Fibroblast of upper back skin (primary cell): ENCODE measurements at places on chromosomes 12 and 14.

DNA sequence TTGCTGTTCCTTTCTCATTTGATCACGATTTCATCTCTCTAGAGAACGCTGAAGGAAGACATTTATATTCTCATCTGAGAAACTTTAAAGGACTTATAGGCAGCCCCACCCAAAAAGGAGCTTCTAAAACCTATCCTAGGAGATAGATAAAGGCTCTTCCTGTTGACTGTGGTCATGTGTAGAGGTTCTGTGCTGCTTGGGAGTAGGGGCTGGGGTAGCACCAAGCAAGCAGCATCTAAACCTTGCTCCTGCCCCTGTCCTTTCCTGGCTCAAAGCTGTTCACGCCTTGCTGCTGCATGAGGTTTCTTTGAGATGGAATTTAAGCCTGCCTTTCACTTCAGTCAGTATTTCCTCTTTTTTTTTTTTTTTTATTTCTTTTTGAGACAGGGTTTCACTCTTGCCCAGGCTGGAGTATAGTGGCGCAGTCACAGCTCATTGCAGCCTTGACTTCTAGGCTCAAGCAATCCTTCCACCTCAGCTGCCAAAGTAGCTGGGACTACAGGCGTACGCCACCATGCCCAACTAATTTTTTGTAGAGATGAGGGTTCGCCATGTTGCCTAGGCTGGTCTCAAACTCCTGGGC is 41.4 kb downstream of the RAB35 start:
- no peak for DNase-seq

DNA sequence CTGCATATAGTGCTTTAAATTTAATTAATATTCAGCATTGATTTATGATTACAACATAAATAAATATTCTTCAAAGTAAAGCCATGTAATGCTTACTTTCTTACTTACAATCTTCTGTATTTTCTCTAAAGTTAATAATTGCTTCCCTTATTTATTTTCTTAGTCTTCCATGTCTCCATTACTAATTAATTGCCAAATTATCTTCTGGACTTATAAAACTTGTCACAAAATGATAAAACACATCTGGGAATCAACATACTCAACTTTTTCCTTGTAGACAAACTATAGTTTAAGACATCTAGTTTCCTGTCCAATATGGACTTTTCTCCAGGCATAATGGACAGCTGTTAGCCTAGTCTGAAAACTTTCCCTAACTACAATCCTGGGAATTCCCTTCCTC is 466.6 kb downstream of the FLRT2 start:
- no peak for DNase-seq

GRCh38 chr12:104291867-104292524 is 11.5 kb upstream of the EID3 start:
- no peak for DNase-seq

GRCh38 chr12:52019113-52019770 is 12.5 kb downstream of the TAMALIN start:
- DNase-seq, result no peak

DNA sequence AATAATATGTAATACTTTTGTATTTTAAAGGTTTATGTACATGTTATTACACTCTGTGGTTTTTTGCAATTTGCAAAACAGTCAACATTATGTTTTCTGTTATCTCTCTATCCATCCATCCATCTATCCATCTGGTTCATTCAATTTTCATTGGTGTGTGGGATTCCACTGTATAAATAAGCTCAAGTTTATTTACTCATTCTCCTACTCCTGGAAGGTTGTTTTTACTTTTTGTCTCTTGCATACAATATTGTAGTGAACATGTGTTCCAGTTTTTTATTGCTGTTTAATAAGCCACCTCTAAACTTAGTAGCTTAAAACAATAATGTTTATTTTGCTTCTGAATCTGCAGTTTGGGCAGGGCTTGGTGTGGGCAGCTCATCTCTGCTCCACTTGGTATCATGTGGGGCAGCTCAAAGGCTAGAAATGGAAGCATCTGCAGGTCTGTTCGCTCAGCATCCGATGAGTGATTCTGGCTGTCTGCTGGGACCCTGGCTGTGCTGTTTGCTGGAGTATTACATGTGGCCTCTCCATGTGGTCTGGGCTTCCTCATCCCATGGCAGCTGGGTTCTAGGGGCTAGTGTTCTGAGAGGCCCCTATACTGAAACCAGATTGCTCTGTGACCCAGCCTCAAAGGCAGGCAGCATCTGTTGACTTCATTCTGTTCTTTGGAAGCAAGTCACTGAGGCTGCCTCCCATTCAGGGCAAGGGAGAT is 98.8 kb downstream of the SLC25A47 start:
- no peak for DNase-seq

DNA sequence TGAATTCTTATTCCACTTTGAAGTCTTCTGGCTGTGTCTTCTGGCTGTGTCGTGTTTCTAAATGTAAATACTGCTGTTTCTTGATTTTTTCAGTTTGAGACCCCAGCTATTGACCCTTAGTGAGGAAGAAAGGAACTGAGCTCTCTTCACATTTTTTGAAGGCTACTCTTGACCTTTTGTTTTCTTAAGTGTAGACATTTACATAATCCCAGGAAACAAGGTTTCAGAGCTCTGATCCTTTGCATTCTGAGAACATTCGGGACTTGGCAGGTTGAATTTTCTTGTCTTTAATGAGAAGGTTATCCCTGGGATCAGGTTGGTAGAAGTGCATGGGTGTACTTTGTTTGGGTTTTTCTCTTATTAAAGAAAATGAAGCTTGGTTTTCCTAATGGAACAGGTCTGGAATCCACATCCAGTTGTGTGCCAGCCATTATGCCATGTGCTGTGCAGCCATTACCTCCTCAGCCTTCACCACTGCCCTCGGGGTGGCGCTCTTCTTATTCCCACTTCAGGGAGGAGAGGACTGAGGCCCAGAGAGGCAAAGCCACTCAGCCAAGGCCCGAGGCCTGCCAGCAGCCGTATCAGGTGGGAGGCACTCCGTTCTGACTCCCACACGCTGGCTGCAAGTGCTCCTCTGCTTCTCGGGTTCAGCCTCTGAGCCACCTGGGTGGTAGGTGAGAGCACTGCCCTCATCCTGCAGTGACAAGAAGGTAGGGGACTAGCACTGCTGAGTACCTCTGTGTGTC is 120.9 kb downstream of the BEGAIN start:
- DNase-seq, result no peak

- no peak for DNase-seq
Observed at GRCh38 chr14:74364271-74364880, 16.1 kb downstream of the VRTN start.

GRCh38 chr12:81360916-81361315 is 283.0 kb downstream of the ACSS3 start:
- no peak for DNase-seq

DNA sequence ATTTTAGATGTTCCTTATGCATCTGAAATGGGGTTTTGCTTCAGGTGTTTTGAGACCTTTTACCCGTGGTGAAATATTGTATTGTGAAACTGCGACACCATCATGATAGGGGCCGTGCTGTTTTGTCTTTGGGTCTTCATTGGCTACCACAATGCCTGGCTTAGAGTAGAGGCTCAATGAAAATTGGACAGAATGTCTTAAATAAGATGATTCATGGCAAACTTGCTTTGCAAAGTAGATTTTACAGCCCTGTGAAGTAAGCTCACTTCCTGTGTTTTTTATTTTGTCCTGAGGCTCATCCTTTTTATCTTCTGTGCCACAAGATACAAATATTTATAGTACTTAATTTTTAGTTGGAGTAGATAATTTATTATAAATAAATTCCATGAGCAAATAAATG is 111.3 kb upstream of the FRMD6 start:
- peak; percentile 28 for DNase-seq

GRCh38 chr14:52240623-52241022 is 26.9 kb upstream of the PTGDR start:
- no peak for DNase-seq

- DNase-seq, result no peak
Observed at GRCh38 chr12:104055686-104056388, 5.8 kb upstream of the GLT8D2 start.

- peak; percentile 66 for DNase-seq
Observed at GRCh38 chr14:96086032-96086431, 46.9 kb downstream of the C14orf132 start.

DNA sequence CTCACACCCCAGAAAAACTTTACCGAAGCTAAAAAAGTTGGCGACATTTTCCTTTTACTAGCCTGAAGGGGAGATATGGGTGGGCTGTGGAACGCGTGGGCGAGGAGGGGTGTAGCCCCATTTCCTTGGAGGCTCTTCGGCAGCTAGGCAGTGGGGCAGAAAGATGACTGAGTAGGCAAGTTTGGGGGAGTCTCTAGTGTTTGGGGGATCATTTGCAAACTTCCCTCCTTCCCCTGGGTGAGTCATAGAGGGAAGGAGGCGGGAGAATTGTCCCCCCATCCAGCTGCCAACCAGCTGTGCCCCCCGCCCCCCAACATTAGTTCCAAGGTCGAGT is 2.3 kb downstream of the GLI1 start:
- DNase-seq, result no peak

DNA sequence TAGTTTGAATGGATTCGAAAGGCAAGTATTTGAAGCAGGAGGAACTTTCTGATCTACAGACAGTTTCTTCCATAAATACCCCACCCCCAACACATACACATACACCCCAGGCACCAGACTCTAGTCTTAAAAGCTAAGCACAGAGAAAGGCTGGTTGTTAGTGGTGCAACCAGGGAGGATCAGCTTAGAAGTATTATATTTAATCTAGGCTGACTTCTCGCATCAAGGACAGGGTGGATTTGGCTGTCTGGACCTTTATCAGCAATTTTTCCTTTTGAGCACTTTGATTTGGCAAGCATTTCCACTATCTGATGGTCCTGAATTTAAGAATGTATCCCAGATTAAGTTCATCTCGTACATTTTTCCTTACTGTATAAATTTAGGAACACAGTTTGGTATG is 1489.8 kb upstream of the FLRT2 start:
- DNase-seq, result no peak

- no peak for DNase-seq
Observed at GRCh38 chr12:11653215-11653753, 3.8 kb downstream of the ETV6 start.

- no peak for DNase-seq
Observed at GRCh38 chr12:122013791-122014590, 7.7 kb upstream of the BCL7A start.

DNA sequence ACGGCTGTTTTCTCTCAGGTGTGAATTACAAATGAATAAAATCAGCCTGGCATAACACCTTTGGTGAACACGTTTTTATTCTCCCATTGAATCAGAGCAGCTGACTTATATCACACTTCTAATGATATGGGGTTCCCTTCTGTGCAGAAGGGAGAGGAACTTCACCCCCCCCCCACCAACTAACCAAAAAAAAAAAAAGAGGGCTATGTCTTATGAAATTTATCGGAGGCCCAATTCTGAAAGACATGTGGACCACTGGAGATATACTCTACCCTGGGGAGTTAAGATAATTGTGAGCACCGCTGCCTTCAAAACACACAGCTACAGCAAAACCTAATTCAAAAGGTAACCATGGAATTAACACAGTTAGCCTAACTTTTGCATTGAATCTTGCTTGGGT is 4.6 kb downstream of the BCL11B start:
- DNase-seq, result no peak

DNA sequence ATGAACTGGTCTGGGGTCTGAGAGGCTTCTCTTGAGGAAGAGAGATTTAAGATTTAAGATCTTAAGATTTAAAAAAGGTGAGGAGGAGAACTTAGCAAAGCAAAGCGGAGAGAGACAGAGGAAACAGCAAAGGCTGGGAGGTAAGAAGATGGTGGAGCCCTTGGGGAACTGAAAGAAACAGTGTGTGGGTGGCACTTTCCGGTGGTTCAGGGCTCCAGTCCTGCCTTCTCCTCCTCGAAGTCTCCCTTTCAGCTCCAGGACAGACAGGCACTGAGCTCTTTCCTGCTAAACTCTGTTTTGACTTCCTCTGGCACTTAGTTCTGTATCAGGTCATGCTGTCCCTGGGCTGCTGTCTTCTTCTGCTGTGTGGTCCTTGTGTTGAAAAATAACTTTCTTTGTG is 298.7 kb upstream of the SRRM4 start:
- DNase-seq, result no peak

- DNase-seq, result peak; percentile 40
Observed at GRCh38 chr14:89351516-89352404, 65.3 kb downstream of the FOXN3 start.

- DNase-seq, result no peak
Observed at GRCh38 chr14:80378084-80378690, 166.9 kb upstream of the DIO2 start.

DNA sequence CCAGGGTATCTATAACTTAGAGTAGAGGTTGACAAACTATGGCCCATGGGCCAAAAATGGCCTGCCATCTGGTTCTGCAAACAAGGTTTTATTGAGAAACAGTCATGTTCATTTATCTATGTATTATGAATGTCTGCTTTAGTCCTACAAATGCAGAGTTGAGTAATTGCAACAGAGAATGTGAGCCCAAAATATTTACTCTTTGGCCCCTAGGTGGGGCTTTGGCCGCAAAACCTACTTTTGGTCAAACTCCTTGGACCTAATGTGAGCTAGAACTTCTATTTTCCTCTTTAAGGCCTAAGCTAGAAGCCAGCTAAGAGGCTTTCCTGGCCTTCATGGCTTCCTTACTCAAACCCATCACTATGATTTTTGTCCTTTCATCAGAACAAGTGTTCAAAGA is 379.1 kb downstream of the NELL2 start:
- DNase-seq, result no peak

- peak; percentile 52 for DNase-seq
Observed at GRCh38 chr12:13165617-13166041, 30.9 kb upstream of the EMP1 start.

- no peak for DNase-seq
Observed at GRCh38 chr12:60842181-60842580, 1246.4 kb downstream of the SLC16A7 start.

DNA sequence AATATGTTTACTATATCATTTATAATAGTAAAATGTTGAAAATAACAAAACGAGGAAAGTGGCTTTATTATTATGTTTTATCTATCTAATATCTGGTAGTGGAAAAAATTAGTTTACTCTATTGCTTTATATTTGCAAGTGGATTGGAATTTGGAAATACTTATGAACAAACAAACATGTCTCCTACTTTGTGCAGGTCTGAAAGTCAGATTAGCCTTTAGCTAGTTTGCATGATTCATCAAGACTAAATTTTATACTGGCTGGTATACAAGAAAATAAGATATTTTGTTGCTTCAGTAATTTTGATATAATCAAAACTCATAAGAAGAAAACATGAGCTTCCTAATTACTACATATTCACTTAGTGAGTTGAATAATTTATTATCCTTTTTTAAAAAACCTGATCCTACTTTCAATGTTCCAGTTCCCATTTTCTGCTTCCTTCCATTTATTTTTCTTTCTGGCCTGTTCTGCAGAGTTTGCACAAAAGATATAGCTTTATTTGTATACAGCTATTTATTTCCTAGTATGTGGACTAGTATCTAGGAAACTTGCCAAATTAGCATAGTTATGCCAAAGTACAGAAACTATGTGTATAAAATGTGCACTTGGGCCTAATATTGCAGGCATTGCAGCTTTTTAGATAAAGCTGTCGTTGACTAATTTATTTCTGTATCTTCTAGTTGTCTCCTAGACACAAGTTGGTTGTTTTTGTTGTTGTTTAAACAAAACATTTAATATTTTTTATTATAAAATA is 122.0 kb downstream of the AKAP6 start:
- no peak for DNase-seq

GRCh38 chr12:103336940-103337339 is 158.8 kb downstream of the C12orf42 start:
- no peak for DNase-seq

- no peak for DNase-seq
Observed at GRCh38 chr12:2057795-2058408, 5.1 kb downstream of the CACNA1C start.
